Nasal cavity respiratory epithelium epithelial cell of viscerocranial mucosa (primary cell): ENCODE measurements at places on chromosomes 6 and 20. TPM values are rescaled to one million over a fixed set of nuclear protein-coding genes. Genes with fewer than 3 reads are reported as not detected.

Gene PSORS1C1
- 1.7 and 6.0 TPM in 2 replicates for total RNA-seq

Gene PRL
- not detected in 2 replicates for total RNA-seq

Gene SLC22A3
- total RNA-seq: 5.5 and 18.6 TPM in 2 replicates

Gene TGM3
- 16.7 TPM in 1 of 2 replicates, not detected in the other for total RNA-seq

Gene CBLN4
- total RNA-seq: not detected in 2 replicates

Gene AKAP12
- 2.1 and 13.6 TPM in 2 replicates for total RNA-seq

Gene PREX1
- total RNA-seq: 0.14 and 0.34 TPM in 2 replicates

Gene ZNF391
- 1.0 and 6.5 TPM in 2 replicates for total RNA-seq

Gene GLO1
- total RNA-seq: 121 and 126 TPM in 2 replicates

Gene APCDD1L
- total RNA-seq: under 0.01 and 0.21 TPM in 2 replicates

Gene PAK5
- 0.14 TPM in 1 of 2 replicates, not detected in the other for total RNA-seq

Gene ACTL10
- total RNA-seq: 1.4 and 1.7 TPM in 2 replicates

Gene C20orf96
- 0.68 and 2.5 TPM in 2 replicates for total RNA-seq

Gene AIG1
- 49.8 and 54.3 TPM in 2 replicates for total RNA-seq

Gene CST7
- total RNA-seq: not detected in 2 replicates

Gene ADGRG6
- total RNA-seq: 13.0 and 20.5 TPM in 2 replicates

Gene CRISP1
- not detected in 2 replicates for total RNA-seq

Gene ZSCAN23
- 1.7 and 7.2 TPM in 2 replicates for total RNA-seq

Gene AK9
- total RNA-seq: 4.4 and 6.7 TPM in 2 replicates

Gene BNIP5
- not detected in 2 replicates for total RNA-seq

Gene POPDC3
- total RNA-seq: 10.9 and 14.0 TPM in 2 replicates

Gene TRIM40
- total RNA-seq: not detected in 2 replicates

Gene TPD52L1
- total RNA-seq: 229 and 324 TPM in 2 replicates

Gene PRND
- under 0.01 TPM in 1 of 2 replicates, not detected in the other for total RNA-seq

Gene SUMO4
- total RNA-seq: 0.68 and 1.9 TPM in 2 replicates

Gene GRM1
- under 0.01 TPM in 1 of 2 replicates, not detected in the other for total RNA-seq

Gene HLA-DRB1
- 0.21 TPM in 1 of 2 replicates, not detected in the other for total RNA-seq

Gene TPD52L2
- 129 and 145 TPM in 2 replicates for total RNA-seq

Gene QKI
- 79.3 and 118 TPM in 2 replicates for total RNA-seq

Gene PHF3
- total RNA-seq: 49.9 and 80.0 TPM in 2 replicates

Gene MUC21
- 0.78 TPM in 1 of 2 replicates, not detected in the other for total RNA-seq

Gene TGIF2
- 8.3 and 8.5 TPM in 2 replicates for total RNA-seq

Gene SLC17A9
- 0.28 TPM in 1 of 2 replicates, not detected in the other for total RNA-seq

Gene NKX2-2
- total RNA-seq: not detected in 2 replicates

Gene EFCAB8
- 0.36 and 0.68 TPM in 2 replicates for total RNA-seq

Gene PSORS1C2
- total RNA-seq: not detected in 2 replicates

Gene DEFB124
- not detected in 2 replicates for total RNA-seq

Gene RALY
- total RNA-seq: 57.8 and 89.3 TPM in 2 replicates

Gene CTSZ
- total RNA-seq: 57.4 and 119 TPM in 2 replicates

Gene CFAP61
- 0.07 and 0.34 TPM in 2 replicates for total RNA-seq

Gene LGSN
- not detected in 2 replicates for total RNA-seq

Gene SLC26A8
- total RNA-seq: not detected in 2 replicates

Gene ATXN1
- 19.8 and 34.8 TPM in 2 replicates for total RNA-seq

Gene CFAP206
- under 0.01 TPM in 1 of 2 replicates, not detected in the other for total RNA-seq
